Naive thymus-derived CD8-positive, alpha-beta T cell (primary cell): ENCODE measurements at places on chromosomes 11 and 22.

DNA sequence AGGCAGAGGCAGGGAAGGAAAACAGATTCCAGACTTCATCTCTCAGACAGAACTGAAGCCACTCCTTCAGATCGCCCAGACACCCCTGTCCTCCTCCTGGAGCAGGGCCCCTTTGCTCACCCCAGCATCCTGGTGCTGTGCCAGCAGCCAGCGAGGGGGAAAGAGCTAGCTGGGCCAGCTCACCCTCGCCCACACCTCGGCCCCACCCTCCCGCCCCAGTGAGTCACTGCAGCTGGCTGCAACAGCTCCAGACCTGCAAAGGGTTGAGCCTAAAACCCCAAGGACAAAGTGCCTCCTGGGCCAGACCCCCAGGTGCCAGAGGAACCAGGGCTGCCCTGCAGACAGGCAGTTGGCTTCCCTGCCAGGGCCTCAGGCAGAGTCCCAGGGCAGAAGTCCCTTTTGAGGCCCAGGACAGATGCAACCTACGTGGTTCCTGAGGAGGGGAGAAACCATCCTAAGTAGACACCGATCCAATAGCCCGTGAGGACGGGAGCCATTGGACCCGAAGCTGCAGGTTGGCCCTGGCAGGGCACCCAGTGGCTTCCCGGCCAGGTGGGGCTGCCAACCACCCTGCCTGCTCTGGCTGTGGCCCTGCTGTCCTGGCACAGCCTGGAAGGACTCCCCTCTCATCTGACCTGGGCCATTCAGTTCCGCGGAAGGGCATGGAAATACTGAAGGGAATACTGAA is 7.2 kb downstream of the AHNAK start:
- H3K36me3 ChIP-seq = no peaks in the 10 kb centered on the region
- no peak for DNase-seq
- H3K27ac ChIP-seq = no peak overlapping the region
- peak overlapping the region; percentile 73 for H3K4me3 ChIP-seq

DNA sequence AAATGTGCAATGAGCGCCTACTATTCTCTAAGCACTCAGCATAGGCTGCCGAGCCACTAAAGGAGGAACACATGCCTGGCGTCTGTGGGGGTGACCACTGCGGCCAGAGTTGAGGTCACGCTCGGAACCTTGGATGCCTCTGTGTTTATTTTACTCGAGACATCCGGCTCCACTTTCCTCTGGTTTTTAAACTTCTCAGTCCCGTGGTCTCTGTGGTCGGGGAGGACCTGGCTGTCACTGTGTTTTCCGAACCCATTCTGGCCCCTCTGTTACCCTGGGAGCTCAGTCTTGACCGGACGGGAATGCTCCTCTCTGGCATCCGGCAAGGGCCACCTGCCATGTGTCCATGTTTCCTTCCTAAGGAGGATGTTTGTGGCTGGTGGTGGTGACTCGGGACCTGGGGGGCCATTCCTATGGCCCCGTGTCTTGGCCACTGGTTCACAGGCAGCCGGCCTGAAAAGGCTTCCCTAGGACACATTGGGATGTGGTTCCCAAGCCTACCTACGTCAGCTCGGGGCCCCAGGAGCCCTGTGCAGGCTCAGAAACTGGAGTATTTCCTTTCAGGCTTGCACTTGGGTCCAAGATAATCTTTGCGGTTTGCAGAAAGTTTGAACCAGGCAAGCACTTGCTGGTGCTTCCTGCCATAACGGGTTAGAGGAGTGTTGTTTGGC is 46.7 kb upstream of the PARVG start:
- H3K4me1 ChIP-seq = peaks cover 15% of the 10 kb centered on the region
- H3K27ac ChIP-seq = no peak overlapping the region
- H3K4me3 ChIP-seq = no peak overlapping the region
- no peak for DNase-seq
- peaks cover 2% of the 10 kb centered on the region for H3K27me3 ChIP-seq
- peaks cover 30% of the 10 kb centered on the region for H3K36me3 ChIP-seq

DNA sequence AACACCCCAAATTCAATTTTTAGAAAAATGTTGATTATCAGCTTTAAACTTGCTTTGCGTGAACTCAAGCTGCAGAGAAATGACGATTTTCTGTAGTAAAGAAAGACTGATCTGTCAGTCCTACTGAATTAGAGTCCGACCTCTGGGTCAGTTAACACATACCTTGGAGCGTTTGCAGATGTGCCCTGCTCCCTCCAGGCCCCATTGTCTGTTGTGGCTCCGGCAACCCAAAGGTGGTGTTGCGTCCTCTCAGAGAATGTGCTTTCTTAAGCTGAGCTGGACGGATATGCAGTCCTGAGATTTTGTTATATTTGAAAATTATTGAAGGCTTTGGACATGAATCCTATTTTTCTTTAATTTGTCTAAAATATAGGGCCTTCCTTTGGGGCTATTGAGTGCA is 31.5 kb upstream of the MYO18B start:
- peaks cover 13% of the 10 kb centered on the region for H3K36me3 ChIP-seq
- no peak overlapping the region for H3K27ac ChIP-seq
- no peak overlapping the region for H3K4me3 ChIP-seq
- H3K27me3 ChIP-seq = no peaks in the 10 kb centered on the region
- H3K4me1 ChIP-seq = peaks cover 1% of the 10 kb centered on the region

DNA sequence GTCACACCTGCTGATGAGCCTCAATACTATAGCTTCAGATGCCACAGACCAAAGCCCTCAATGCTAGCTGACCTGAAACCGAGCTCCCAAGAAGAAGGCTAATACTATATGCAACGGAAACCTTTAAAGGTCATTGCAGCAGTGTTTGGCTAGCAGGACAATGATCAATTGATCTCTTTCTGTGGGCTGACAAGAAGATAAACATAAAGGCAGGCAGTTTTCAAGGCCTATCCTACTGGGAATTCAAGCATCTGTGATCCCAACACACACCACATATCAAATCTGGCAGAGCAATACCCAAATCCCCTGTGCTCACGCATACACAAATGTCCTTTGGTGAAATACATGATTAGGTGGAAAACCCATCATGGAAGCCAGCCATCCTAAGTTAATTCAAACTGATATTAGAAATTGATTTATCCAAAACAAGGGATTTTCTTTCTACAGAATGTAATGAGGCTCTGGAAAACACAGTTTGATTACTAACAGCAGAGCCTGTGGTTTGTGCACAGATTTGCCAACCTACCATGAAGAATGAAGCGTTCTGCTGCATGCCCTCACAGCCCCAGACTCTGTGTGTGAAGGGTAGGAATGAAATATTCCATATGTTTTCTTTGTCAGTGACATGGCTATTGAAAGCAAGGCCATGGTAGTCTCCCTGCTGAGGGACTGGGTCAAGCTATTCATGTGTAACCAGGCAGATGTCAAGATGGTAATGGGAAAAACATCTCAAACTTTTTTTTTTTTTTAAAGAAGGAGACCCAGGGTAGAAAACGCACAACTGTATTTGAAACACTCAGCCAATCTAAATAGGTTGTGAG is 12.2 kb downstream of the LGR4 start:
- DNase-seq = no peak
- H3K36me3 ChIP-seq = peaks cover 2% of the 10 kb centered on the region
- H3K27me3 ChIP-seq = peaks cover 5% of the 10 kb centered on the region

DNA sequence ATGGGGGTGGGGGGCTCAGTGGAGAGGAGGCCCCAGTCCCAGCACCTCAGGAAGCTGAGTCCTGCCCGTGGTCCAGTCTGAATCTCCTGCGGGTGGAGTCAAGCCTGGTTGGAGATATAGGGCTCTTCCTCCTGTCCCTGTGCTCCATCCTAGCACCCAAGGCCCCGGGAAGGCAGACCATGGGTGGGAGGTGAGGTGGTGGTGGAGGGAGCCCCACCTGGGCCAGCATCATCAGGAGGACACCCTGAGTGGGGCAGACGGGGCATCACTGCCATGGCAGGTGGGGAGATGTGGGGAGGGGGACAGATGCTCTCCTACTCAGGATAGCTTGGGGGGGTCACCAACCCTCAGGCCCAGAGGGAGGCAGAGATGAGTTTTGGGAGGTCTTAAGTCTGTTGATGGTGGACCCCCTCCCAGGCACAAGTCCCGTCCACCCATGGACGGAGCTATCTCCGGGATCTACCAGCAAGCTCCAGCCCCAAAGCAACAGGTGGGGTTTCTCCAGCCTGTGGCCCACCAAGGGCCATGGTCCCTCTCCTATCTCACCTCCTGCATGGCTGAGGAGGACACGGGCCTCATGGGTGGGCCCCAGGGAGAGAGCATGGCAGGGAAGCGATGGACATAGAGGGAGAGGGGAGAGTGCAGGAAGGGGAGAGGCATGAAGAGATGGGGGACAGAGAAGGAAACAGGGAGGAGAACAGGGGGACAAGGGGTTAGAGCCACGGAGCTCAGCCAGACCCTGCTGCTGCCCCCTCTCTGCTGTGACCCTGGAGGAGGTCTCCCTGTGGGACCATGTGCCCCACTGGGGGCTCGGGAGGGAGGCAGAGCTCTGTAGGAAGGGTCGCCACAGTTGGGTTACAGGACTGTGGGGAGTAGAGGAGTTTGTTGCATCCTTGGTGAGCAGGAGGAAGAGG is 1.3 kb downstream of the MRGPRE start:
- H3K36me3 ChIP-seq = no peaks in the 10 kb centered on the region
- no peak overlapping the region for H3K27ac ChIP-seq
- peaks cover 8% of the 10 kb centered on the region for H3K27me3 ChIP-seq
- no peak overlapping the region for H3K4me3 ChIP-seq
- no peaks in the 10 kb centered on the region for H3K4me1 ChIP-seq
